Ascending aorta (tissue), 2 donors: ENCODE measurements at places on chromosomes 3 and 15.

- DNase-seq = peak; percentile 90
- H3K4me3 ChIP-seq = peak overlapping the region; percentile 13
- H3K27me3 ChIP-seq = no peaks in the 10 kb centered on the region
- H3K36me3 ChIP-seq = no peaks in the 10 kb centered on the region
These were observed 36.7 kb upstream of the ZNF774 start for GRCh38 chr15:90315278-90315982.

- DNase-seq = no peak
- H3K36me3 ChIP-seq = no peaks in the 10 kb centered on the region
- H3K27ac ChIP-seq = no peak overlapping the region
- no peaks in the 10 kb centered on the region for H3K27me3 ChIP-seq
These were observed 32.7 kb downstream of the TRANK1 start for GRCh38 chr3:36911990-36912804.

GRCh38 chr3:190260301-190260700, 61.9 kb downstream of the CLDN1 start:
- H3K36me3 ChIP-seq = no peaks in the 10 kb centered on the region
- H3K27ac ChIP-seq = no peak overlapping the region
- no peaks in the 10 kb centered on the region for H3K4me1 ChIP-seq
- no peak overlapping the region for H3K4me3 ChIP-seq
- no peak for DNase-seq

GRCh38 chr15:66933932-66934867, 131.2 kb upstream of the SMAD3 start:
- H3K4me3 ChIP-seq = no peak overlapping the region
- peak; percentile 19 for DNase-seq
- H3K4me1 ChIP-seq = no peaks in the 10 kb centered on the region
- H3K27ac ChIP-seq = no peak overlapping the region
- no peaks in the 10 kb centered on the region for H3K36me3 ChIP-seq
- no peaks in the 10 kb centered on the region for H3K27me3 ChIP-seq

DNA sequence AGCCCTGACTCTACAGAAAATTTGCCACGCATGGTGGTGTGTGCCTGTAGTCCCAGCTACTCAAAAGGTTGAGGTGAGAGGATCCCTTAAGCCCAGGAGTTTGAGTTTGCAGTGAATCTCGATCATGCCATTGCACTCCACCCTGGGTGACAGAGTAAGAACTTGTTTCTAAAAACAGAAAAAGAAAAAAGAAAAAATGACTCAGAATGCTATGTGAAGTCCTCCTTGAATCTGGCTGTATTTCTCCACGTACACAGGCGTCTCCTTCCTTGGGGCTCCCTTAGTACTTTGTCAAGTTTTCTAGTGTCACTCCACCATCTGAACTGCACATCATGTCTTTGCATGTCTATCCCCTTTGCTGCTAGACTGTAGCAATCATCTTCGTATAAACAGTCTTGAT, 104.4 kb downstream of the LMLN start:
- H3K27ac ChIP-seq = no peak overlapping the region
- no peak for DNase-seq
- no peaks in the 10 kb centered on the region for H3K36me3 ChIP-seq
- no peak overlapping the region for H3K4me3 ChIP-seq

DNA sequence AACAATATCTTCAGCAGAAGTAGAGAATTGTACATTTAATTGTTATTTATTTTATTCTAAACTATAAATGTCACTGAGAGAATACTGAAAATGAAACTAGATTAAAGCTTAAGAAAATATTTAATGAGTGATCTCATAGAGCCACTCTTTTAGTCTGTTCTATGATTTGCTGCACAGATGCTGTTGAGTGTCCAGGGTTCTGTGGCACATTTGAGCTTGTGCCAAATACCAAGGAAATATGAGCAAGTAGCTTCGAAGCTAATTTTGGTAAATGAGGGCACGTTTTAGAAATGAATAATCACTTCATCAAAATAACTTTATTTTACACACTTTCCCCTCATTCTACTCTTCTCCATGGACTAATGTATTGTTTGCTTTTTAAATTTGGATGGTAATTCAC, 53.6 kb upstream of the THRB start:
- peak overlapping the region; percentile 18 for H3K4me3 ChIP-seq
- peaks cover 3% of the 10 kb centered on the region for H3K4me1 ChIP-seq
- peak; percentile 69 for DNase-seq
- H3K27me3 ChIP-seq = no peaks in the 10 kb centered on the region
- H3K36me3 ChIP-seq = no peaks in the 10 kb centered on the region

GRCh38 chr3:53718462-53718861, 127.8 kb downstream of the CHDH start:
- H3K27me3 ChIP-seq = no peaks in the 10 kb centered on the region
- no peak overlapping the region for H3K27ac ChIP-seq
- DNase-seq = no peak
- no peaks in the 10 kb centered on the region for H3K36me3 ChIP-seq
- H3K4me1 ChIP-seq = no peaks in the 10 kb centered on the region
- no peak overlapping the region for H3K4me3 ChIP-seq

- H3K27ac ChIP-seq = no peak overlapping the region
- no peak overlapping the region for H3K4me3 ChIP-seq
- no peaks in the 10 kb centered on the region for H3K36me3 ChIP-seq
- H3K27me3 ChIP-seq = no peaks in the 10 kb centered on the region
- no peak for DNase-seq
- no peaks in the 10 kb centered on the region for H3K4me1 ChIP-seq
These were observed 95.5 kb downstream of the GABRG3 start for GRCh38 chr15:27066446-27066845.

DNA sequence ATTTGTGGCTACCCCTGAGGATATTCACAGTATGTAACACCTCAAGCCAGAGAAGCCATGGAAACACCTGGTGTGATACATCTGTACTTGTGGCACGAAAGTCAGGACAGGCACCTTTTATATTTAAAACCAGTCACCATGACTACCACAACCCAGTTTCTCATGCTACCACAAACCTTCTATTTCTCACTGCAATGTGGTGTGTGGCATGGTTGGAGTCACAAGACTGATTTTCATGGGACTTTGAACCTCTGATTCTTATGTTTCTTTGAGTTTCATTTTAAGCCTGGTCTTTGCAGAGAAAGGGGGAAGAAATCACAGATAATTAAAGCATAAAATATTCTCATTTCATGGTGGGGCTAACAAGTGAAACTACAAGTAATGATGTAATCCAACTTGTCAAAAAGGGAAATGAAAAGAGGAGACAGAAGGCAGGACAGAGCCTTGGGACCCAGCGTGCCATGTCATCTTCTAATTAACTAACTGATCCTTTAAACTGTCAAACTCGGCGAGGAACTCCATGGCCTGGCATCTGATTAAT, 175.9 kb downstream of the PDZRN3 start:
- no peaks in the 10 kb centered on the region for H3K36me3 ChIP-seq
- no peak overlapping the region for H3K27ac ChIP-seq
- peaks cover 30% of the 10 kb centered on the region for H3K4me1 ChIP-seq
- no peak overlapping the region for H3K4me3 ChIP-seq
- no peaks in the 10 kb centered on the region for H3K27me3 ChIP-seq

DNA sequence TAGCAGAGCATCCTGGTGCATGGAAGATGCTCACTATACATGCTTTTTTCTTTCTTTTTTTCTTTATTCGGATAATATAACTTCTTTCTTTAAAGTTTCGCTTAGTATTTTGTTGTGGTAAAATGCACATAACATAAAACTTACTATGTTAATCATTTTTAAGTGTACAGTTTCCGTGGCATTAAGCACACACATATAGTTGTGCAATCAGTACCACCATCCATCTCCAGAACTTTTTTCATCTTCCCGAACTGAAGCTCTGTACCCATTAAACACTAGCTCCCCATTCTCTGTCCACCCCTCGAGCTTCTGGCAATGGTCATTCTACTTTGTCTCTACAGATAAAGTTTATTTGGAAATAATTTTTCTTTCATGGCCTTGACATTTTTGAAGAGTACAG, 1.0 kb upstream of the JAGN1 start:
- H3K4me3 ChIP-seq = no peak overlapping the region
- DNase-seq = no peak
- H3K27me3 ChIP-seq = no peaks in the 10 kb centered on the region
- H3K27ac ChIP-seq = no peak overlapping the region

DNA sequence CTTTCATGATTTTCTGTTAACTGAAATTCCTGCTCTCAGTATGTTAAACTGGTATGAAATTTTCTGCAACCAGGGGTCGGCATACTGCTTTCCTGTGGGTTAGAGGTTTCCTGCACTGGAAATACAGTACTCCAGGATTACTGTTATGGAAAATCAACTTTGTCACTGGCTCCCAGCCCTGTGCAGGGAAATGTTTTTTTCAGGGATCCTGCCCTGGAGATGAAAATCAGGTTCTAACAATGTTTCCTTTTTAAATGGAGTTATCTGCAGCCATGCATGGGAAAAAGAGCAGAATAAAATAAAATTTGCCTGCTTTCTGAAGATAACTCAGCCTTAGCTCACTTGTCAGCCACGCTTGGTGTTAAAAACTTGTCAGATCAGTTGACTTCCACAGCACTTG, 220.4 kb downstream of the IL5RA start:
- H3K4me3 ChIP-seq = no peak overlapping the region
- H3K27me3 ChIP-seq = no peaks in the 10 kb centered on the region
- H3K36me3 ChIP-seq = no peaks in the 10 kb centered on the region

DNA sequence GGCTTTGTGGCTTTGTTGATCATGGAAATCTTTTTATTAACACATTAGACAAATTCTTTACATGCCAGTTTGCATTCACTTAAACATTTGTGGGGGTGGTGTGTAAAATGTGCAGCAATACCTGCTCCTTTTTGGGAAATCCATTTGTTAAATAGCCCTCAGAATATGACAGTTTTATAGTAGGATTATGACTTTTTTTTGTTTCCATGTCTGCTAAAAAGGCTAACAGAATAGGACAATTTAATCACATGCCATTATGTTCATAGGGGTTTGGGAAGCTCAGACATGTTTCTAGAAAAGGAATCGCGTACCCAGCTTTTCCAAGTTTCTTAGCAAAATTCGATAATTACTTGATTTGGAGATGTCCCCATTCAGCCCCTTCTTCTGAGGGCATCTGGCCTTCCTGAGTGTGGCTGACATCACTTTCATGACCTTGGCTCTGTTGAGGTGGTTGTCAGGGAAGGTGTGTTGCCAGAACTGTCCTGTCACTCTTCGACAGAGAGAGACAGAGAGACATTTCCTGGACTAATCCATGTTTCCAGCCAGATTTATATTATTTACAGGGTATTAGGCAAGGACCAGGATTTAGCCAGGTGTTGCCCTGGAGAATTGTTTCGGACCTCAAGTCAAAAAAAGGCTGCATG, 126.4 kb downstream of the PTPRG start:
- H3K27me3 ChIP-seq = no peaks in the 10 kb centered on the region
- DNase-seq = no peak
- no peaks in the 10 kb centered on the region for H3K36me3 ChIP-seq
- H3K4me3 ChIP-seq = no peak overlapping the region
- H3K4me1 ChIP-seq = peaks cover 31% of the 10 kb centered on the region

DNA sequence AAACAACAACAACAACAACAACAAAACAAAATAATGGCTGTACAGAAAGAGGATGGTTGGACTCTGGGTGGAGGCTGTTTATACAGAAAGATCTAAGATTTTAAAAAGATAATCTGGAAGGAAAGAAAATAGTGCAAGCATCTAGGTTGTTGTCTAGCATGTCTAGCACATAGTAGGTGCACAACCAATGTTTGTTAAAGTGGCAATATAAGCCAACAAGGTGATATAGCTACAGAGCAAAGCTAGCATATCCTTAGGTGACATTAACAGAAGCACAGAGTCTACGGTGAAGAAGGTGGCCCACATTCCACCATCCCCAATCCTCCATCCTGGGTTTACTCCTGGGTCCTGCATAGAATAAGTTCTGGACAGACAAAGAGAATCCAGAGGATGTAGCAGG, 4.7 kb downstream of the TMEM40 start:
- peaks cover 3% of the 10 kb centered on the region for H3K4me1 ChIP-seq
- H3K36me3 ChIP-seq = no peaks in the 10 kb centered on the region
- DNase-seq = no peak
- H3K4me3 ChIP-seq = no peak overlapping the region
- no peak overlapping the region for H3K27ac ChIP-seq

DNA sequence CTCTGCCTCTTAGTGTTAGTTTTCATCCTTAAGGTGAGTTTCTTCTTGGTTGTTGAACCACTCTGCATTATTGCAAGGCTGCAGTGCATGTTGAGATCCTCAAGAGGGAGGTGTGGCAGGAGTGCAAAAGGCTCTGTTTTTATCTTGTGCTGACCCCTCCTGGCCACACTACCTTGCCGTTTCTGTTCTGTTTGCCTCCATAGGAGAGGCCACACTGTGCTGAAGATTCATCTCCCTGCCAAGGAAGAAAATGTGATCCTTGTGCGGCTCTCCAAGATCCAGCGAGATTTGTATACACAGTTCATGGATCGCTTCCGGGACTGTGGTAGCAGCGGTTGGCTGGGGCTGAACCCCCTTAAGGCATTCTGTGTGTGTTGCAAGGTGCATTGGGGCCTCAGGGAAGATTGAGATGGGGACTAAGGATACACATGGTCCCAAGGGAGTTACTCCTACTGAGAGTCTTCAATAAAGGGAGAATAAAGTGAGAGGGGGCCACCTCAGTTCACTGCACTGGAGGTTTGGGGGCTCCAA, 33.0 kb upstream of the TEX264 start:
- no peak overlapping the region for H3K27ac ChIP-seq
- H3K27me3 ChIP-seq = no peaks in the 10 kb centered on the region
- peaks cover 91% of the 10 kb centered on the region for H3K36me3 ChIP-seq
